Stimulated activated CD8-positive, alpha-beta memory T cell treated with anti-CD3 and anti-CD28 coated beads, Interleukin-7, amount 100 ng/mL, for 48 hours (primary cell): ENCODE measurements at places on chromosomes 1 and 21.

DNA sequence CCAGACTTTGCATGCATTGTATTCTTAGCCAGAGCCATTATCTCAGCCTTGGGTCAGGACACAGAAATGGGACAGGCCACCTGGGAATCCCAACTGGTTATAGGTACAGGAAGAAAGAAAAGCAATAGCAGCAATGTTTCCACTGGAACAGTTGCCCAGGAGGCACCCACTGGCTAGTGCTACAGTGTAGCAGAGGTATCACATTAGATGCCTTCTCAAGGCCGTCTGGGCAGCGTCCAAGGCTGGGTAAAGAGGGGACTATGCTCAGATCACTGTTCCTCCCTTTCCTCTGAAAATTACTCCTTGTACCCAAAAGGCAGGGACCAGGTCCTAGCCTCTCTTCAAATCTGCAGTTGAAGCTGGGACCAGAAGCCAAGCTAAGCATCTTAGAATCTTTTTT, 2.6 kb downstream of the CREB3L4 start:
- no peak for DNase-seq

DNA sequence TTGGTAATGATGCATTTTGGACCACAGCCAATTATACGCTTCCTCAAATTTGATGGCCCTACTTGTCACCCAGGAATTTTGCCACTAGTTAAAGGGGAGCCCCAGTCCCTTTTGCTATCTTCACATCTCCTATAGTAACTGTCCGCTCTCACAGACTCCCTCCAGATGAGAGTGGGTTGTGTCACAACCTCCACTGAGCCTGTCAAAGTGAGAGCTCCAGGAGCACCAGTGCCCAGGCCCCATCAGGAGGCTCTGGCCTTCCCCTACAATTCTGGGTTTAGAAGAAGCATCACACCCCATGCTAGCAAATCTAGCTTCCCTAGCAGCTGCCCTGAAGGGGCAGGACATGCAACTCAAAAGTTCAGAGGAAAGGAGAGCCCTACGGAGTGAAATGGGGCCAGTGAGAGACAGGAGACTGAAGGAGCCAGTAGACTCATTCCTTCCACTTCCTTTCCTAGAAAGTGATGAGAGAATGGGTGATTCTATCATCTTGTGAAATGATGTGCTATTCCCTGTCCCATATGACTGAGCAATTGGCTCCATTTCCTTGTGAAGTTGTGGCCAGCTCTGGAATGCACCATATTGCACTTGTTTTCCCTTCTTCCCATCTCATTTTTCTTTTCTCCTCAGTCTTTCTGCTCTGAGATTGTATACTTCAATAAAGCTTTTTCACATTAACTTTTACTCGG, 541.3 kb downstream of the DPYD start:
- DNase-seq: no peak

DNA sequence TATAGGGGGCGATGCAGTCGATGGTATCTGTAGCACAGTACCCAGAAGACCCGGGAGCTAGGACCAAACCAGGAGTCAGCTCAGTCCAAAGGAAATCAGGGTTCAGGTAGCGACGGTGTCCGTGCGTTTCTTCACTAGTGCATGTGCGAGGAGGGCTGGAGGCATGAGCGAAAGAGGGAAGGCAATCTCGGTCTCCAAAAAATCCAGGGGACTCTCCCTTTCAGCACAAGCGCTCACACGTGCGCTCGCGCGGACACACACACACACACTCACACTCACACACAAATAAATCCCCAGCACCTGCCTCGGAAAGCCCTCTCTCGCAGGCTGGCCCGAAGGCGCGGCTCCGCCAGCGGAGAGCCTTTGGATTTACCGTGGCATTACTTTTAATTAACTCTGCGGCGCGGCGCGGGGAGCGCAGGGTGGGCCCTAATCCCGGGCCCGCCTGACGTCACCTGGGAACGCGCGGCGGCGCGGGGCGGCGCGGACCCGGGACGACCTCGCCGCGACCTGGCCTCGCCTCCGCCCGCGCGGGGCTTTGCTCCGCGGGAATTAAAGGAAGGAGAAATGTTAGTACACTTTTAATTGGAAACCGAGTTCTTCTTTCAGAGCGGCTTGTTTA, 121.2 kb downstream of the LMX1A start:
- DNase-seq: no peak

DNA sequence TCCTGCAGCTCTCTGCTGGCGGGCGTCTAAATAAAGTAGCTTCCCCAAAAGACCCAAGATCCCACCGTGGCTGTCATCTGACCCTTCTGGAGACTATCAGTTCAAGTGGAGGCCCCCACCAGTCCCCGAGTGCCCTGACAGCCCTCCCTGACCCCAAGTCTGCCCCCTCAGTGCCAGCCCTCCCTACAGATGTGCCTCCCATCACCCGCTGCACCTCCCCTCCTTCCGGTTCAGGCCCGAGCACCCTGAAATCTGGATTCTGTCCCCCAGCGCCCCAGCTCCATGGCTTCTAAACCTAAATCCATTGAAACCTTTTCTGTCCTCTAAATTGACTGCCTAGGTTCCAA, 595 bp downstream of the IL10RB start:
- DNase-seq: no peak
